T-helper 2 cell treated with Interferon-gamma antibody and Interleukin-4, amounts not matched to agents 100 ng/mL and 5 ng/mL, for 36 hours (primary cell): ENCODE measurements at places on chromosomes 7 and 10. TPM values are rescaled to one million over a fixed set of nuclear protein-coding genes. Genes with fewer than 3 reads are reported as not detected.

The GPR15LG gene
- not detected in 2 replicates for total RNA-seq

The GRM3 gene
- total RNA-seq: not detected in 2 replicates

The SNCG gene
- total RNA-seq: not detected in 2 replicates

The CDK6 gene
- 123 and 136 TPM in 2 replicates for total RNA-seq

The SAMD9L gene
- 96.4 and 102 TPM in 2 replicates for total RNA-seq
